Islet precursor cell (in vitro differentiated cells): ENCODE measurements at places on chromosomes 5 and 9.
A peak's percentile ranks its signal among the peaks of the same experiment; 100 is the strongest.

DNA sequence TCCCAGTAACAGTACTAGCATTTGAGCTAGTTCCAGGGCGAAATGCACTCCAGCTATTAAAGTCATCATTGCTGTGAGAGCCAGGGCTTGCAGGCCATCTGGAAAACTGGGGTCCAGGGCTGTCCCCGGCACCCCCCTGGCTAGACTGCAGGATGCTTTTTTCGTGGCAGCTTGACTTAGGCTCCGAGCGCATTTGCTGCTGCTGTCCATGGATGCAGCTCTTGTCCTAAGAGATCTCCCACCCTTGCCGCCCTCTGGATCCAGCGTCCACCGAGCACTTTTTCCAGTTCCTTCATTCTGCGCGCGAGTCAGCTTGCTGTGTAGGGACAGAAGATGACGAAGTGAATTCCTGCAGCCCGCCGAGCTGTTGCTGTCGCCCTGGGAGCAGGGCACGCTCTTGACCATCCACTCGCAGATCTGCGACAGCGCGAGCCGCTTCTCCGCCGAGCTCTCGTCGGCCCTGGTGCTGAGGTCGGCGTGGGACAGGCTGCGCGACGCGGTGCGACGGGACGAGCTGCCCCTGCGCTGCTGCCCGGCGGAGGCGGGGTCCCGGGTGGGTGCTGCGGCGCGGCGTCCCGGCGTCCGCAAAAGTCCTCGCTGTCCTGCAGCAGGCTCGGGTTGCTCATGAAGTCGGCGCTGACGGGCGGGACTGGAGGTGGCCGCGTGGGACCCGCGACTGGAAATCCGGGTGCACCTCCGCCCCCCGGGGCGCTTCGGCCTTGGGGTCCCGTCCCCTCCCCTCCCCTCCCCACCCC is 30.7 kb downstream of the OR2V1 start:
- DNase-seq = peak; percentile 71

GRCh38 chr9:115010874-115011273 is 80.5 kb upstream of the TNFSF8 start:
- no peak for DNase-seq

GRCh38 chr5:66529182-66529581 is 67.0 kb upstream of the MAST4 start:
- DNase-seq = no peak

GRCh38 chr9:98189412-98189811 is 3.0 kb downstream of the CORO2A start:
- DNase-seq = no peak

DNA sequence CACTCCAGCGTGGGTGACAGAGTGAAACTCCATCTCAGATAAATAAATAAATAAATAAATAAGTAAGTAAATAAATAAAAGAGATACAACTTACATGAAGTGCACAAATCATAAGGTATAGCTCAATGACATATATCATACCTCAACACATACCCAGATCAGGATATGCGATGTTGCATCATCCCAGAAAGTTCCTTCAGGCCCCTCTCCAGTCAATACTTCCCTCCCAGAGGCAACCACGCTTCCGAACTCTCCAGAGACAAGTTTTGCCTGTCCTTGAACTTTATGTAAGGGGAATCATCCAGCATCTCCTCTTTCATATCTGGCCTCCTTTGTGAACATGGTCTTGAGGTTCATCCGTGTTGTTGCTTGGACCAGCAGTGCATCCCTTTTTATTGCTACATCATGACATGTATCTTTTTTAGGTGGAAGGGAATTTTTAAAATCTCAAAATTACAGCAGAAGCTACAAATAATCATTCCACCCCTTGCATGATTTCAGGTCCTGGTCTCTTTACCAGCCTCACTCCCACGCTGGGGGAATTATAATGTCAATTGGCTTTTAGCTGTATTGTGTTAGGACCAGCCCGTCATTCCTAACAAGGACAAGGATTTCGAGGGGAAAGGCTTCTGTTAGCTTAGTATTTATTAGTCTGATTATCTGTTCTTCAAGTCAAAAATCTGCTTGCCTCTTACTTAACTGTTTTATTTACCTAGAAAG is 32.9 kb upstream of the AOPEP start:
- DNase-seq = no peak
